ENCODE measurements at places on chromosomes 11 and 22.

DNA sequence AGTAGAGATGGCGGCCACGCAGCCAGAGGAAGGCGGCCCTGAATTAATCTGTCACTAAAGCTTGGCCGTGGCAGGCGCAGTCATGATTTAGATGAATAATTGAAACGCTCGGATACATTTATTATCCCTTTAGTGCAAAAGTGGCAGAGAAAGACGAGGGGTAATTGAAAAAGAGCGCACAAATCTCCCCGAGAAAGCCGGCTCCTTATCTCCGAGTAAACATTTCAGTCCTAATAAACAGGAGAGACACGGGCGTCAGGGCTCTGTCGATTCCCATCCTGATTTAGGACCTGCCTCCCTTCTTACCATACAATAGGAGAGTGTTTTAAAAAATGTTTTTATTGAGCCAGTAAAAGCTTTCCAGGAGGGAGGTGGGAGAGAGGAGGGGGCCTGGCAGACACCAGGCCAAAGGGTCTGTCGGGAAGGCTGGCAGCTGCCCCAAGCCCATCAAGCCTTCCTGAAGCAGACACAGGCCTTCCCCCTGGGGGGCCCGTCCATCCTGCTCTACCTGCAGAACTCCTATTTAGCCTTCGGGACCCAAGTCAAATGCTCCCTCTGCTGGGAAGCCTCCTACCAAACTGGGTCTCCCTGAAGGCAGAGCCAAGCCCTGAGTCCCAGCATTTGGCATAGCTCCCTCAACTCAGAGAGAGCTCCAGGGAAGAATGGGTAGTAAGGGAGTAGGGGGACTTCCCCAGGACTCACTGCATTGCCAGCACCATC, 22.8 kb downstream of the OTUB1 start:
- DNase-seq = no peak

DNA sequence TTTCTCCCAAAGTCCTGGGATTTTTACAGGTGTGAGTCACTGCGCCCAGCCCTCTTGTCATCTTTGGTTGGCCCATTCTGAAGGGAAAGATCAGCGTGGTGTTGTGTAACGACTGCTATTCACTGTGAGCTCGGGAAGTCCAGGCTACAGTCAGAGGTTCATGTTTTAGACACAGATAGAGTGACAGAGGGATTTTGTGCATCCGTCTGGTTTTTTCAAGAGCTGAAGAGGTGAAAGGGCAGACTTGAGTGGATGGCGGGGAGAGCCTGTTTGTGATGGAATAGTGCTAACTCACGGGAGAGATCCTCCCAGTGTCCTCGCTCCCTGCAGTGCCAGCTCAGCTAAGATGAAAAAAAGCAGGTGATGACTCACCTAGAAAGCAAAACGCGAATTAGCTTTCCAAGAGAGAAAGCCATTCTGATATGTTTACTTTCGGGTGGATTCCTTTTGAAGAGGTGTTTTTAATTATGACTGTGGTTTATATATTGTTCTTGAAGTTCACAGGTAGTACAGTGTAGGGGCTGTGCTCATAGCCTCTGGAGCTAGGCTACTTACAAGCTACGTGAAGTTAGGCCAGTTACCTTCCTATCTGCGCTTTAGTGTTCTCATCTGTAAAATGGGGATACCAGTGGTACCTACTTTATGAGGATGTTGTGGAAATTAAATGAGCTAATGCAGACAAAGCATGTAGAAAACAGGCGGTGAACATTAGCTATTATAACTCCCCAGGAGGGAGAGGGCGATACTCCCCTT, 67.2 kb downstream of the C11orf91 start:
- DNase-seq = no peak

DNA sequence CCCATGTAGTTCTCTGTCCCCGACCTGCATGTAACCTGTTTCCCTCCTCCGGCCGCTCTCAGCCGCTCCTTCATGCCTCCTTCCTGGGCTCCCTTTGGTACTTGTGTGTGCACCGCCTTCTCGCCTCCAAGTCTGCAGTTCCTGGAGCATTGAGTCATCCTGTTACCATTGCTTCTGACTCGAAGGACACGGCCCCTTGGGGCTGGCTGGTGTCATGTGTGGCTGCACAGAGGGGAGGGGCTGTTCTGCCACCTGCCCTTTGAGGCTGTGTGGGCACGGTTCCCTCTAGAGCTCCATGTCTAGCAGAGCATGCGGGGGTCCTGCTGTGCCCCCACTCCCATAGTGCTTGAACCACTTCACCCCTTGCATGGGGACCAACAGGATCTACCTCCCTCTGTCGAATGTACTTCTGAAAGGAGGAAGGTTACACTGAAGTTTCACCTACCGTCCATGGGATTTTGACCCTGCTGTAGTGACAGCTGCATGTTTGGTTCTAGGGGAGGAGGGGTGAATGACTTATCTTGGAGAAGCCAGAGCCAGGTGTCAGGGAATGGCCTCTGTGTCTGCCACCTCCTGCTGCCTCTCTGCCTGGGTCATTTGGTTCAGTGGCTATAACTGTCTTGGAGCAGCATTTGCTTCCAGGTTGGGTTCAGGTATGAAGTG, 39.6 kb downstream of the BCR start:
- DNase-seq = no peak

- no peak for DNase-seq
Observed at GRCh38 chr11:86294026-86294425, 8.0 kb upstream of the HIKESHI start.

DNA sequence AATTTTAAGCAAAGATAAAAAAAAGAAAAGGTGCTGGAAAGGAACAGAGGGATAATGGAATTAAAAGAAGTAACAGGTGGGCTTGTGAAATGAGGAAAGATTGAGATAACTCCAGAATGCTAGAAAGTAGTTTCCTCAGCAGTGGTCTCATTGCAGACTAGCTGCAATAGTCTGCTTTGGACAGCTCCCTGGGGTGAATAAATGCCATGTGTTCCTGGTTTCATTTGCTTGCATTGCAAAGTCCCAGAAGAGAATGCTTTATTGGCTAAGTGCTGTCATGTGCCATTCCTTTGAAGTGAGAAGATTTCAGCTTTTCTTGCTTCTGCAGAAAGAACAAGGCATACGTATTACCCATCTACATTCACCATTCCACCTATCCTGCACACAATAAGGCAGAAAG, 478.8 kb upstream of the RAG2 start:
- no peak for DNase-seq

DNA sequence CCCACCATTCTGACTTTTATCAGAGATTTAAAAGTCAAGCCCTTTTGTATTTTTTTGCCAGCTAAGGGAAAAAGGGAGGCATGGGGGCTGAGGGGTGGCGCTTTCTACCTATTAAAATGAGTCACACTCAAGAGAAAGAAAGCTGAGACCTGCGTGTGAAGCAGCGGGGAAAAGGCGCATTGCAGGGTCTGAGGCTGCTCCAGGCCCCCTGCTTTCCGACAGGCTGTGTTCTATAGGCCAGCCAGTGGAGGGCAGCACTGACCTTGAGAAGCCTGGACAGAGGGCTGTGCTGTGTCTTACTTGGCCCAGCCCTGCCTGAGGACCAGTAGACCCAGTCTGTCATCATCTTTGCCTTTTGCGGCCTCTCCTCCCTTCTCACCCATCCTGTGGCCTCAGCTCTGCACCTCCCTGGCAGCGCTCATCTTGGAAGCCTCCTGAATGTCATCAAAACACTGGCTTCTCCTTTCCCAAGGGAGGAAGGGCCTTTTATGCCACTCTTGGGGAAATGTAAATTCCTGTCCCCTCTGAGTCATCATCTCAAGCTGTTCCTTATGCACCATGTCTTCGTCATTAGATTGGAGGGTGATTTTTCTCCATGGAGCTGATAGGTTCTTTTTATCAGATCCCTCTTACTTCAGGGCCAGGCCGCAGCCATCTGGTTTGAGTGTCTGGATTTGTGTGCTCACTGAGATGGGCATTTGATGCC, 12.6 kb upstream of the MAPK8IP1 start:
- DNase-seq = no peak

GRCh38 chr22:48358886-48359612, 1468.6 kb downstream of the BRD1 start:
- no peak for DNase-seq

GRCh38 chr22:36768616-36769015, 7.3 kb downstream of the IFT27 start:
- DNase-seq = no peak

- DNase-seq = no peak
Observed at GRCh38 chr11:33624083-33624482, 76.5 kb downstream of the C11orf91 start.

GRCh38 chr22:43443152-43443471, 31.3 kb downstream of the MPPED1 start:
- DNase-seq = no peak

- DNase-seq = no peak
Observed at GRCh38 chr22:44738347-44738715, 14.0 kb upstream of the ARHGAP8 start.

Measured in stimulated activated CD8-positive, alpha-beta memory T cell treated with anti-CD3 and anti-CD28 coated beads, Interleukin-4, amount 100 ng/mL, for 4 hours (primary cell).